SHP77 treated with DMSO at 0.1 percent for 48 hours (cell line): ENCODE measurements at places on chromosomes 12 and 14.

DNA sequence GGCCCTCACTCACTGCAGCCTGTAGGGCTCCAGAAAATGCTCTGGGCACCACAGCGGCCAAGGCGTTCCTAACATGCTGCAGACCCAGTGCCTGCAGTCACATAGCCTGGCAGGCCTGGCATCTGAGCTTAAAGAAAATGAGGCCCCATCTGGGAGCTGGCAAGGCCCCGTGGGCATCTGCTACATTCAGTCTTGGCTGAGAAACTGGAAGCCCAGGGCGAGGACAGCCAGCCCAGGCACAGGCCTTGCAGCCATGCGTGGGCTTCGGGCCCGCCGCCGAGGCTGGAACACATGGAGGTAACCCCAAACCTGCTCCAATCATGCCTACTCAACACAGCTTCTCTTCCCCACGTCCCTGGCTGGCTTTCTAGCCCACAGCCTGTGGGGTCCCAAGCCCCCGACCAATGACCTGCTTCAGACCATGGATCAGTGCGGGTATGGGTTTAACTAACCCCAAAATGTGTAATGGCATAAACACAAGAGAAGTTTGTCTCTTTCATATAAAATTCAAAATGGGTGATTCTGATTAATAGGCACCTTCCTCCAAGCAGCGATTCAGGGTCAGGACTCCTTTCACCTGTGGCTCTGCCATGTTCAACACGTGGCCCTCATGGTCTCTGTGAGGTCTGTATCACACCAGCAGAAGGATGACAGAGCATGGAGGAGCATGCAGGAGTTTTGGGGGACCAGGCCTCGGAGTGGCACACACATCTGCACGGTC, 6.4 kb downstream of the NGB start:
- no peak for DNase-seq

DNA sequence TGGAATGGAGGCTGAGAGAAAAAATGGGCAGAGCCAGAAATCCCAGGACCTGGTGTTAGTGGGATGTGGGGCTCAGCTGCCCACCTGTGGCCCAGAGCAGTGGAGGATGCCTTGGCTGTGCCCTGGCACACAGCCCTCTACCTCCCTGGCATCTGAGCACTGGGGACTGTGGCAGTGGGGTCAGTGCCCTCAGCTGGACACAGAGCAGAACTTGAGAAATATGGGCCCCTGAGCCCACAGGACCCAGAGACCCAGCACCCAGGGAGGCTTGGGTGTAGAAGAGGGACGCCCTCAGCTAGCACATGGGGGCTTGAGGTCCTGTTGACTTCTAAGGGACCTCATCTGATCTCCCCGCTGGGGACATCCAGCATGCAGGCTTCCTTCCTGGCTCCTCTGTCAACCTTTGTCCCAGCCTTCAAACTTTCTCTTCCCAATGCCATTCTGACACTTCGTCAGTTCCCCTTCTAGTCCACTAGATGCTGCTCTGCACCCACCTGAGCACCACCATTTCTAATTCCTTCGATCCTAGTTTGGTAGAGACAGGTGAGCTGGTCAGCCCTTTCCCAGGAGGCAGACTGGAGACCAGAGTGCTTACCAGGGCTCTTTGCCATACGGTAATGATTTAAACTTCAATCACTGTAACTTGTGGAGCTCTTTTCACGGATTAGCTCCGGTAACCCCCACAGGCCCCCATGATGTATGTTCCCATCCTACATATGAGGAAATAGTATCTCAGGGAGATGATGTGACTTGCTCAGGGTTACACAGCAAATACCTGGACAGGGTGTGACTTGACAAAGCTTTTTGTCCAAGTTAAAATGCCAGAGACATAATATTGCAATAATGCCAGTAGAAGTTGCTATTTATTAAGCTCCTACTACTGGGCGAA, 143.7 kb downstream of the ASCL4 start:
- DNase-seq = no peak

- no peak for DNase-seq
Measured at GRCh38 chr12:106000382-106001104, 138.2 kb downstream of the NUAK1 start.

DNA sequence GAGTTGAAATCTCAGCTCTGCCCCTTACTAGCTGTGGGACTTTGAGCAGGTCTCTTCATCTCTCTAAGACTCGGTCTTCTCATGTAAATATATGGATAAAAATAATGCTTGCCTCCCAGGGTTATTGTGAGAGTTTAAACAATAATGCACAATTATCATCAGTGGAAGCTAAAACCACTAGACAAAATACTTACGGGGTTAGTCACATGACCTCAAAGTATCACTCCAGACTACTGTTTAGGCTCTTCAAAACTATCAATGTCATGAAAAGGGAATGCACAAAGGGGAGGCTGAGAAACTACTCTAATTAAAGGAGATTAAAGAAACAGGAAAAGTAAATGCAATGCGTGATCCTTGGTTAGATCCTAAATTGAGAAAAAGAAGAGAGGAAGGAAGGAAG, 24.5 kb upstream of the TSPAN11 start:
- DNase-seq = no peak

DNA sequence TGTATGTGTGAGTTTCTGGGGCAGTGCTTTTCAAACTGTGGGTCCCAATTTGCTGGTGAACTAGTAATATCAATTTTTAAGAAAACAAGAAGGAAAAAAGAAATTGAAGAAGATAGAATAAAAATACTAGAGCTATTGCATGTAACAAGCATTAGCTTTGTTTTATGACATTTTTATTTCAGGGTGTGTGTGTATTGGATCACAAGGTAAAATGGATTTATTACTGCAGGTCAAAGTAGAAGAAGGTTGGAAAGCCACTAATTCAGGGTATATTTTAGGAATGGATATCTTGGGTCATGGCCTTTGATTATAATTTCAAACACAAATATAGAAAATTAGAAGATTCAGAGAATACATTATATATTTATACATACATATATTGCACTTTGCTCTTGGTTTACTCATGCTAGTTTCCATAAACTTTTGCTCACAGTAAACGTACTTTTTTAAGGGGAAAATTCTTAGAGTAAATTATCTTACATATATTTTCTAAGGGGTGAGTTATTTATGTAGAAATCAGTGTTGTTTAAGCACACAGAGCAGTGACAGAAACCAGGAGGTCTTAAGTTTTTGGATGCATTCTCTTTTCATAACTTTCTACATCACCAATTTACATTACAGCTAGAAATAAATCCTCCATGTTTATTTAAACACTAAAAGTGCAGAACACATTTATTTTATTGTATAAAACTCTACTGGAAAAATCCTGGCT, 34.5 kb upstream of the PPM1A start:
- no peak for DNase-seq

DNA sequence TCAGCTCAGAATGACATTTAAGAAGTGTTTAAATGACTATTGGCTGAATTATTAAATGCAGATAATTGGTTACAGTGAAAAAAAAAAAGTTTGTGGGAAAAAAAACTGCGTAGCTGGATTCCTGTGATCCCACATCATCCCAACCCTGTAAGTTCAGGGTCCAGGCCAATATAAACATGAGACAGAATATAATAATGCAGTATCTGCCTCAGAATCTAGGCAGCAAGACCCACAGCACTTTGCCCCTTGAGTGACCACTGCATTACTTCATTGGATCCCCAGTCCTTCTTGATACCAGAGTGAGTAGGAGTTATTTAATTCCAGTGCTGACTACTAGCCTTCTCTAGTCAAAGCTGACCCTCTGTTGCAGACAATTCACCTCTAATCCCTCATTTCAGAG, 272.6 kb downstream of the CCER1 start:
- no peak for DNase-seq

GRCh38 chr12:12616512-12617310, 5.0 kb downstream of the CREBL2 start:
- DNase-seq = no peak

DNA sequence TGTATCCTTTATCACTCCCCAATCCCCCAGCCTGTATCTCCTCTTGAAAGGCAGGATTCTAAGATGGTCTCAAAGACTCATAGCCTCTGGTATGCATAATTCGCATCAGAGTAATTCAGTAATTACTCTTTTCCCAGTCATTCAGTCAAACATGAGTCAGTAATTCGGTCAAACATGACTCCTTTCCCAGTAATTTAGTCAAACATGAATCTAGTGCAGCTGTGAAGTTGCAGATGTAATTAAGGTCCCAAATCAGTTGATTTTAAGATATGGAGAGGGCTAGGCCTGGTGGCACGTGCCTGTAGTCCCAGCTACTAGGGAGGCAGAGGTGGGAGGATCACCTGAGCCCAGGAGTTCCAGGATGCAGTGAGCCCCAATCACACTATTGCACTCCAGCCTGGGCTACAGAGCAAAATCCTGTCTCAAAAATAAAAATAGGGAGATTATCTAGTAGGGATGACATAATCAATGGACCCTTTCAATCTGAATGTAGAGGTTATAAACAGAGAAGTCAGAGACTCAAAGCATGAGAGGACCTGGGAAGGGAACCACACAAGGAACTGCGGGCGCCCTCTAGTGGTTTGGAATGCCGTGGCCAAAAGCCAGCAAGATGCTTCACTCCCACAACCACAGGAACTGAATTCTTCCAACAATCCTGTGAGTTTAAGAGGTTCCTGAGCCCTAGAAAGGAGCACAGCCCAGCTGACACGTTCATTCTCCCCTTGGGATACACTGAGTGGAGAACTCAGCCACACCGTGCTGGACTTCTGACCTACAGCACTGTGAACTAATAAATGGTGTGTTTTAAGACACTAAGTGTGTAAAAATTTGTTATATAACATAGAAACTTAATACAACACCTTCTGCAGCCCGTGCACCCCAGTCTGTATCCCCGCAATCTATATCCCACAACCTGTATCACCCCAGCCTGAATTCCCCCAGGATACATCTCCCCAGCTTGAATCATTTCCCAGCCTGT, 14.3 kb upstream of the ARMH4 start:
- DNase-seq = peak; percentile 47

DNA sequence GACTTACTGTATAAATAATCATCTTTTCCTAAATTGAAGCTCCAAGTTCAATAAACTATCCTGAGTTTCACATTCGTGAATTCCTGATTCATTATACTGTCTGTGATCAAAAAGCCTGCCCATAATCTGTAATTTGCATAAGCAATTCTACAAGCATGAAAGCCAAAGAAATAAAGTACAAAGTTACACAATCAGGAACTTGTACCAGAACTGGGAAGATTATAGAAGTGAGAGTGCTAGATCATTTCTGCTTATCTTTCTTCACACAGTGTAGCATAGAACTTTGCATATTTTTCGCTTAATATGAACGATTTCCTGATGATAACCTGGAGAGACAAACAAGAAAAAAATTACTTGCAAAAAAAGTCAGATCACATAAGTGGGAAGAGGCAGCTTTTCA, 308.2 kb downstream of the C12orf50 start:
- DNase-seq = no peak

GRCh38 chr14:77436042-77436441, 12.7 kb upstream of the NOXRED1 start:
- DNase-seq = no peak

GRCh38 chr14:100422556-100423316, 99.6 kb downstream of the SLC25A47 start:
- no peak for DNase-seq

GRCh38 chr12:77847060-77847541, 16.4 kb downstream of the NAV3 start:
- no peak for DNase-seq

DNA sequence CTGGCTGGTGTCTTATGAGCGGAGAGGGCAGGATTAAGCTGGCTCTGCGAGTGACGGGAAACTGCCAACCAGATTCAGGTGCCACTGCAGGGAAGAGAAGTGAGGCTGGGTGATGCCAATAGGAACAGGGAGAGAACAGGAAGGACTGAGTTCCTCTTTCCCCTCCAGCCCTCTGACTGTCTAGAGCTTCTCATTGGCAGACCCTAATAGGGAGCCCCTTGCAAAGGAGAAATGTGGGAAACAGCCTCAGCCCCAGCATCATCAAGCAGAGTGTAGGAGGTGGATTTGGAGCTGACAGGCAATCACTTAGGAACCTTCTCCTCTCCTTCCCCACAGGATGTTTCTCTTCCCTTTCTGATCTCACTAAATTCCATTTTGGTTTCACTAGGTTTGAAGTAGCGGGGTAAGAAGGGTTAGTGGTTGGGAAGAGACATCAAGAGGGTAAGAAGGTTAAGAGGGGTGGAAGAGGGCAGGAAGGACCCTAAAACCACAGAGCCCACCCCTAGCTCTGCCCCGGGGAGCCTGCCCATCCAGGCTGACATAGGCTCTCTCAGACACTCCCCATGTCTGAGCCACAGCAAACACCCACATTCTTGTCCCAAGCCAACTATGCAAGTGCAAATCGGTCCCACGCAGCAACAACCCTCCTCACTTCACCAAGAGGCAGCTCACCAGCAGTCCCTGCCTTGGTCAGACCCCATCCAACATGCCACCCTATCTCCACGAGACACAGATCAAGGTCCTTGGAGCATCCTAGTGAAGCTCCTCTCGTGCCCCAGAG, 111.1 kb downstream of the STAB2 start:
- no peak for DNase-seq

DNA sequence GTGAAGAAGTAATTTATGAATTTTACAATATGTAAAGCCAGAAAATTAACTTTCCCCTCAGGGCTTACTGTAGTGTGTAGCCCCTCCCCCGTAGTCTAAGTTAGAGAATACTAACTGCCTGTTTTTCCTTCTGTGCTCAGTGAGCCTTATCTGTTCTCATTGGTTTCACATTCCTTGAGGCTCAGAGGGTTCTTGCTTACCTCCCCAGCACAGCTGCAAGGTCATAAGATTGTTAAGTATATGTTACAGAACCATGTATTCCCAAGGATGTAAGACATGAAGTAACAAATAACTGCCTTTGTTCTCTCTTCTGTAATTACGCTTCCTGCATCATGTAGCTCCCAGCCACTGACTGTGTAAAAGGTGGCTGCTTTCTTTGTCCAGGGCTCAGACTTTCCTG, 1351.1 kb downstream of the TMEM121 start:
- DNase-seq = no peak

GRCh38 chr14:79421811-79422210, 789.5 kb downstream of the DIO2 start:
- DNase-seq = no peak

GRCh38 chr14:105918496-105919262, 392.3 kb downstream of the TMEM121 start:
- no peak for DNase-seq
